ENCODE measurements at places on chromosomes 2 and 18.

- DNase-seq = no peak
Measured at GRCh38 chr18:26262156-26262555, 35.9 kb downstream of the TAF4B start.

GRCh38 chr18:2979129-2979528 is 33.8 kb downstream of the LPIN2 start:
- DNase-seq = no peak

GRCh38 chr2:104772996-104773395 is 80.9 kb upstream of the POU3F3 start:
- no peak for DNase-seq

- no peak for DNase-seq
Measured at GRCh38 chr2:224933431-224933830, 108.8 kb downstream of the DOCK10 start.

- no peak for DNase-seq
Measured at GRCh38 chr2:230781130-230781797, 68.6 kb downstream of the CAB39 start.

GRCh38 chr2:216234106-216234505 is 125.0 kb downstream of the XRCC5 start:
- no peak for DNase-seq

GRCh38 chr18:25701821-25702220 is 349.9 kb upstream of the ZNF521 start:
- no peak for DNase-seq

DNA sequence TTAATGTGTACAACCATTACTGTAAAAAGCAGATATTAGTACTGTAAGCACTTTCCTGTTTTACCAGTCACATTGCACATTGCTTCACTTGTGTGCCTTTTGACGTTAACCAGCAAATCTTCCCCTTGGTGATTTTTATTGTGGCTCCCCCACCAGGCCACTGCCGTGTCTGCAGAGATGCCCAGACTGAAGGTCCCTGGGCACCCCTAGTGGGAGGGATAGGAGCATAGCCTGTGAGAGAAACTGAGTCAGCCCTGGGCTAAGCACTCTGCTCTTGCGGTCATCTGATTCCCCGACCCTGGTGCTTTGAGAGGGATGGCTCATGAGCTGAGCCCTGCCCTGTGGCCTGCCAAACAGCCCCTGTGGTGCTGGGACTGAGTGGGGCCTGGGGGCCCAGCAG is 73.4 kb downstream of the INPP4A start:
- DNase-seq = no peak

DNA sequence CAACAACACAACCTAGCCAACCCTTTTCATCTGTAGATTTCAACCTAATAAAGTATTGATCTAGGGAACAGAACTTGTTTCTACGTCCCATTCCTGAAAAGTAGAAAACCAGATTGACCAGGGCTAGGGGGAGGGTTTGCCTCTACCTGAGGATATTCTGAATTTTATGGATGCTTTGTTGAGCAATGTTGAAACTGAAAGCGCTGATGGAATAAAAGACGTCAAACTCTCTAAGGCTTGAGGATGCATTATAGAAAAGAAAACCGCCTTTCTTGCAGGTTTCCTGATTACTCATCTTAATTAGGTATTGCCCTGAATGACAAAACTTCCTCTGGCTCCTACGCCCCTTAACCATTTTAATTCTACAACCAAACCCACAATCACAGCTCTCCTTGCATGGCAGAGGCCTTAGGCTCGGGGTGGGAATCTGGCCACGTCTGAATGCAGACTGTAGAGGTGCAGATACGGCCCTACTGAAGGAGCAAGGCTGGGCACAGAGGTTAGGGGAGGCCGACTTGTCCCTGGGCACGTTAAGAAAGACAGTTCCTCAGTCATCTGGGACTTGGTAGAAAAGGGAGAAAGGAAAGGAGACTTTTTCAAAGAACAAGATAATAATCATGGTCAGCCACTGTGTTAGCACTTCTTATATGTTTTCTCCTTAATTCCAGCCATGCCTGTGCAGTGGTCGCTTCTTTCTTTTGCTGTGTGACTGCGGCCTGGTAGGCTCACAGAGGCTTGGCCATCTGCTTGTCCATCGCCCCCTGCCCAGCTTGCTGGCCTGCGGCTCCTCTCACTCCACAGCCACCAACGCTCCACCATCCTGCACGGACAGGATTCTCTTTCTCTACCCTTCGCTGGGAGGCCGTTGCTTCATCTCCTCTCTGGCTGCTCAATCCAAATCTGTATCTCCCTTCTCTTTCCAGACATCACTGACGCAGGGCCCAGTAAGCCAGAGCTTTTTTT is 209.5 kb downstream of the VAPA start:
- no peak for DNase-seq

- no peak for DNase-seq
Measured at GRCh38 chr2:235641956-235642355, 148.1 kb downstream of the AGAP1 start.

DNA sequence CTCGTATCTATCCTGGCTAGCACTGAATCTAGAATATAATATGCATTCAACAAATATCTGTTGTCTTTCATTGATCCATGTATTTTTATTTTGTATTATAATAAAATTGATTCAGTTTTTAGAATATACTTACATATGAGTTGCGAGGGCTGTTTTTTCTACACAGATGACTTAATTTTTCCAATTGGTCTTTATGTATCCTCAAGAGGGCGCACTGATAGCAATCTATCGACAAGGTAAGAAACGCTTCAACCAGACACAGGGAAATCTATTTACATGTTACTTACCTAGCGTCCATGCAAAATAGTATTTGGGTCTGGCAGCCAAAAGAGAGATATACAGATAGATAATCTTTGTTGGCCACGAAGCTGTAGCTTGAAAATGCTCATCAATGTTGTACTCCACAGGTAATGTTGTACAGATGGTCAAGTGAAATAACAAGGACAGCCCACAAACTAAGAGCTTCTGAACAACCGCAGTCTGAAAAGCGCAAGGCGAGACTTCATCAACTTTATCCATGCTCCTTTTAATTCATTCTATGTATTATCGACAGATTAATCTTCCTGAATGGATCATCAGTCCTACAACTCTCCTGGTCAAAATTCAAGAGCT is 35.5 kb upstream of the KIDINS220 start:
- peak; percentile 86 for DNase-seq

GRCh38 chr2:235849489-235849888 is 318.7 kb downstream of the GBX2 start:
- no peak for DNase-seq

GRCh38 chr2:192053921-192054320 is 140.8 kb downstream of the TMEFF2 start:
- DNase-seq = no peak

GRCh38 chr2:189578272-189578950 is 2.2 kb downstream of the SLC40A1 start:
- no peak for DNase-seq

DNA sequence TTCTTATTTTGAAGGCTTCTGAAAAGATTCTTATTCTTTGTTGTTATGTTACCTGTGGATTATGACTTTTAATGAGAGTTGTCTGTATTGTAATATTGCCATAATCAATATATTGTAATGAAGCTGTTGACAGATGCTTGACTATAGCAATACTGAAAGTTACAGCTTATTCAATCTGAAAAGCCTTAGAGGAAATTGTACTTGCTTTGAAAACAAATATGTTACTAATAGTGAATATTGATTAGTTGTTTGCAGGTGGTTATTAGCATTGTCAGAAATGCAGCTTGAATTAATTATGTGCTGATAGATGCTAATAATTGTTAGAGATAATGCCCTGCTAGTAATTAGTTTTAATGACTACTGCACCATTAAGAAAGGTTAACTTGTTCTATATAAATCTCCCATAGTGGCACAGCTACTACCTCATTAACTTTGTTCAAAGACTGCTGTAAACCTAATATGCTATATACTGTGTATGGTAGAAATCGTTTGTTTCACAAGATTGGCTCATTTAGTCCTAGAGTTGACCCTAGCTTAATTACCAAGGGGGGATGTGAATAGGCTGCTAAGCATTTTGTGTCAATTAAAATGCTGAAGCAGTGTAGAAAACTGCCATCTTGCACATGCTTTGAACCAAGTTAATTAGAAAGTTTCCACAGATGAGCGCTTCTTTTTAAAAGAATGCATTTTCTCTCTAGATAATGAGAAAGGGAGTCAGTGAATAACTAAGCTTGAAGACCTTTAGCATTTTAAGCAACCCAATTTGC is 30.5 kb downstream of the SLC39A10 start:
- DNase-seq = peak; percentile 48

DNA sequence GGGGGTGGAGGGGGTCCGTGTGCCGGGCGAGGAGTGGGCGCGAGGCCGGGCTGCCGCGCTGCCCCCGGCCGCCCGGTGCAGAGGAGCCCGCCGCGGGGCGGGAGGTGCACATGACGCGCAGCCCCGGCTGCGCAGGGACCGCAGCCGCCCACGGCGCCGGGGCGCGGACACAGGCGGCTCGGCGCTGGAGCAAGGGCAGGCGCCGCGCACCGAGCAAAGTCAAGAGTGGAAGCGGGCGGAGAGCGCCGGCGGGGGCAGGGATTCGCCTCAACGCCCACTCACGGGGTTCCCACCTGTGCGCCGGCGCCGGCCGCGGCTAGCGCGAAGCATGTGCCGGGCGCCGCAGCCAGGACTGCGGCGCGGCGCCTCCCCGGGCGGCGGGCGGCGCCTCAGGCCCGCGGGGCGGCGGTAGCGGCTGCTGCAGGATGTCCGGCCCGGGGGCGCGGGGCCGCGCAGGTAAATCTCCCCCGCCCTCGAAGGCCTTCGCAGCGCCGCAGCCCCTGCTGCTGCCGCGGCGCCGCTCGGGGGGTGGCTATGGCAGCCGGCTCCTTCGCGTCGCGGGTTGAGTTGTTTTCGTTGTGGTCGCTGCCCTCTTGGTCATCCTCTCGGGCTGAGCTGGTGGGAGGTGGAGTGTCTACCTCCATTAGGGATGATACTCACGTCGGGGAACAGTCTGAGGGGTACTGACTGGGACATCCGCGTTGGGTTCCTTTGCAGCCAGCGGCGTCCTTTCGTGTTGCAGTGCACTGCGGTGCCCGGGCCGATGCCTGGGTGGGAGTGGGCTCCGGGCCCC is 216.3 kb upstream of the DTNA start:
- DNase-seq = peak; percentile 95

DNA sequence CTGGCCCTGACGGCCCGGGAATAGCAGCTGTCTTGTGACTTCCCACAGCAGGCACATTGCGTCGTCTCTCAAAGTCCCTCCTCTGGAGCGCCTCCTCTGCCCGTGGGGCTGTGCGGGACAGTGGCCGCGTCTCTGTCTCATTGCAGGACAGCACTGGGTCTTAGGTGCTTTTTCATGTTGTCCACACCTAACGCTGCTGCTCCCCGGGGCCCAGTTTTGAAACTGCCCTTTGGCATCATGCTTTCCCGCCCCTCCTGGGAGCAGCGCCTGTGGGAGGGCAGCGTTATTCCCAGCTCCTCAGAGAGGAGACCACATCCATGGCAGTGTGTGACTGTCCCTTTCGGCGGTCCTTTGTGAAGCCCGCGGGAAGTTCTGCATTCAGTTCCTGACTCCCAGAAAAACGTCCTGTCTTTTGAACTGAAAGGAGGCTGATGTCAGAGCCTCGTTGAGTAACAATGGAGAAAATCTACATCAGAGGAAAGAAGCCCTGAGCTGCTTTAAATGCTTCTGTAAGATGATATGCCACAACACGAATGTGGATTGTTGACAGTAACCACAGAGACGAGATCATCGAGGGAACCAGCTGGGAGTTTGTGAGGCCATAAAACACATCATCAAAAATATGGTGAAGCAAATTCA is 226.0 kb downstream of the FAM210A start:
- peak; percentile 88 for DNase-seq
